ENCODE measurements at places on chromosomes 16 and 17.
A peak's percentile ranks its signal among the peaks of the same experiment; 100 is the strongest.

DNA sequence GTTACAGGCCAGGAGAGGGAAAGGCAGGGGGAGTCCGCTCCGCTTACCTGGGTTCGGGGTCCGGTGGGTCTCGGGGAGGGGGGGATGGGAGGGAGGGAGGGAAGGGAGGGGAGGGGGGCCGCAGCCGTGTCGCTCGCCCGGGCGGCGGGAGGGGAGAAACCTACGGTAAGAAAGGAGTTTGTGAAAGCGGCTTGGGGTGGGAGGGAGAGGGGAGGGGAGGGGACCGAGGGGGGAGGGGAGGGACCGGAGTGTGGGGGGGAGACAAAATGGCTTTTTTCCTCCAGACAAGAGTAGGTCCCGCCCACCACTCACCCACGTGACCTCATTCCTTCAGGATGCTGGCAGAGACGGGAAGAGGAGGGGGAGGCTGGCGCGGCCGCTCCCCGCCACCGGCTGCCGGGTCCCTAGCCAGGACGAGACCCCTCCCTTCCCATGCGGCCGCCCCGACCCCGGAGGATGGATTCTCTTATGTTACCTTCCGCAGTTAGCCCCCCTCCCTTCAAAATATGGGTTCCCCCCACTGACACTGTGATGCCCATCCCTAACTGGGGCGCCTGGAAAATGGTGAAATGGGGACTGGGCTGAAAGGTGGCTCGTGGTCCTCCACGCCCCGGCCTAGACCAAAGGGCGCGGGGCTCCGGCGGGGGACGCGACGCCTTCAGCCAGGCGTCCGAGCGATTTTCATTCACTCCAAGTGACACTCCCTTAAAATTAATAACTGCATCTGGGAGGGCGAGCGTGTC, at the start of gene PCGF2:
Gene PCGF2, minus strand, starts transcription at position 188 of the 743 bp plus-strand sequence. CDS start 7,934 bp downstream, outside the sequence.
- peak; percentile 78 for DNase-seq

GRCh38 chr16:10954903-10955302, 10.5 kb downstream of the CLEC16A start:
- DNase-seq = no peak

- DNase-seq = no peak
These were observed 9.3 kb downstream of the SMCR8 start for GRCh38 chr17:18324140-18325050.

- DNase-seq = no peak
These were observed 232.3 kb downstream of the XYLT1 start for GRCh38 chr16:17238285-17239028.

GRCh38 chr16:14529010-14529669, 100.9 kb downstream of the PARN start:
- DNase-seq = peak; percentile 69

DNA sequence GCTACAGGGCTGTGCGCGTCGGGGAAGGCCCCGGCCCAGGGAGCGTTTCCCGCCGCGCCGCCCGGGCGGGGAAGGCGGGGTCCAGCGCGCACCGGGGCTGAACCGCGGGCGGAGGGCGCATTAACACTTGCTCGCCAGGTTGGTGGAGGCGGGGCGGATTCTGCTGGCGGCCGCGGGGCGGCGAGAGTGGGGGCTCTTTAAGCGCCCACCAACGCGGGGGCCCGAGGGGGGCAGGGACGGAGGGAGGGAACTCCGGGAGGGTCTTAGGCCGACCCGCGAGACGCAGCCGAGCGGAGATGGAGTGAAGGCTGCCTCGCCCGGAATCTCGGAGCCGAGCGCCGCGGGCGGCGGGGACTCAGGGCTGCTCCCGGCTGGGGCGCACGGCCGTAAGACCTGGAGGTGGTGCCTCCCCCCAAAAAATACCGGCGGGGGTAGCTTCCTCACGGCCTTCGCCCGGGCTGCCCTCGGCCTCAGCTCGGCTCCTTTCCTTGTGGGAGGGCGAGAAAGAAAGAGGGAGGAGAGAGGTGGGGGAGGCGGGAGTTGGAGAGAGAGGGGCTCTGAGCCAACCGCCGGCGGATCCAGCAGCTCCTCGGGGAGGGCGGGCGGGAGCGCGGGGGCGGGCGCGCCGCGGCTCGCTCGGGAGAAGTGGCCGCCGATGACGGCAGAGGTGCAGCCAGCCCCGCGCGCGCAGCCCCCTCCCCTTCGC, 415 bp upstream of the FOXF1 start:
- no peak for DNase-seq

DNA sequence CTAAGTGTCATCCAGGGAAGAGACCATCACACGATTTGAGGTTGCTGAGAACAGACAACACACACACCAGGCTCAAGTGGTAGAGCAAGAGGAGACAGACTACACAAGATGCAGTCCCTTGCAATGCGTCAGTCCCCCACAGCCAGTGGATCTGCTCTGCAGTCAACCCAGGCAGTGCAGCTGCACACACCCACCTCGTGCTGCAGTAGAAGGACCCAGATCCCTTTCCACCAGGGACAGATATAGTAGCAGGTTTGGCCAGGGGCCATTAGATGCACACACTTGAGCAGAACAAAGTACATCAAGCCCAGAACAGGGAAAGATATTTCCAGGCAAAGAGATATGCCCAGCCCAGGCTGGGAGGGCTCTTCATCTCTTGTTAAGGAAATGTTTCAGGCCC, 112.9 kb downstream of the GRIN2A start:
- no peak for DNase-seq

GRCh38 chr17:27158382-27158781, 135.5 kb upstream of the WSB1 start:
- DNase-seq = no peak

DNA sequence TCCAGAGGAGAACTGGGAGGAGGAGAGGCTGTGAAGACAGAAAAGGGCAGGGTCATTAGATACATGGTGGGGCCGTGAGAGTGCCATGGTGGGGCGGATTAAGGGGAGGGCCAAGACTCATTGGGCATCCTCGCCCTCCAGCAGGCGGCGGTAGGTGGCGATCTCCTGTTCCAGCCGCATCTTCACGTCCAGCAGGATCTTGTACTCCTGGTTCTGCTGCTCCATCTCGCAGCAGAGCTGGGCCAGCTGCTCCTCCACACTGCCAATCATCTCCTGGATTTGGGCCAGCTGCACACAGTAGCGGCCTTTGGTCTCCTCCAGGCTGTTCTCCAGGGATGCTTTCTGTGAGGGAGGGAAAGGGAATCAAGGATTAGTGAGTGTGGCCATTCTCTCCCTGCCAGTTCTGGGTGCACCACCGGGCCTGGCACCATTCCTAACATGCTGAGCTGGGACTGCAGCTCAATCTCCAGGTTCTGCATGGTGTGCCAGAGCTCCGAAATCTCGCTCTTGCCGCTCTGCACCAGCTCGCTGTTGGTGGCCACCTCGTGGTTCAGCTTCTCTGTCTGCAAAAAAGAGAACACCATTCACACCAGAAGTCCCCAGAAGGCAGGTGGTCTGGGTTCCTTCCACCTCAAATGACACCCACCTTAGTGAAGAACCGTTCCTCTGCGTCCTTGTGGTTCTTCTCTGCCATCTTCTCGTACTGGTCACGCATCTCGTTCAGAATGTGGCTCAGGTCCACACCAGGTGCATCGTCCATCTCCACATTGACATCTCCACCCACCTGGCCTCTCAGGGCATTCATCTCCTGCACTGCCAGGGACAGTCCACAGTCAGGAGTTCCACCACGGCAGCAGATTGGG, 129.0 kb downstream of the CCDC144A start:
- DNase-seq = no peak

DNA sequence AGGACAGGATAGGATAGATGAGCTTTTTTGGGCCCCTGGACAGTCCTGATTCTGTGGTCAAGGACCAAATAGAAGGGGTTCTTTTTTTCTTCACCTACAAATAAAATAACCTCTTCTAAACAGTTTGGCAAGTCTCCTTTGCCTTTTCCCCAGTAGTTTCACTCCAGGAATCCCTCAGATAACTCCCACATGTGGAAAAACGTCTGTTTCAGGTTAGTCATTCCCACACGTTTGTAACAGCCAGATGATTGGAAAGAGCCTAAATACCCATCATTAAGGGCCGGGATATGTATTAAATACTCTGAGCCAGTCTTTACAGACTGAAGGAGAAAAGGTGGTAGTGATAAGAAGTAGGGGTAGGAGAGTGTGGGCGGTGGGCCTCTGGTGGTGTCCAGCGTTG, 58.3 kb downstream of the PLD6 start:
- no peak for DNase-seq

DNA sequence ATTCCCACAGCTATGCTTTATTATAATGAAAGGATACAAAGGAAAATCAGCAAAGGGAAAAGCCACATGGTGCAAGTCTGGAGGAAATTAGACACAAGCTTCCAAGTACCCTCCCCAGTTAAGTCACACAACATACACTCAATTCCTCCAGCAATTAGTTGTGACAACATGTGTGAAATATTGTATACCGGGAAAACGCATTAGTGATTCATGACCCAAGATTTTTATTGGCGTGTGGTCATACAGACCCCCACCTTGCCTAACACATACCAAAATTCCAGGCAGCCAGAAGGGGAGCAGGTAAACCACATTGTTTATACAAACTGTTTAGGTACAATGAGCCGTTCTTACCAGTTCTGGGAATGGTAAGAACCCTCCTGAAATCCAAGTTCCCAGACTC, 160.6 kb downstream of the CYB561 start:
- DNase-seq = no peak

GRCh38 chr16:11651796-11652195, 16.5 kb upstream of the SNN start:
- DNase-seq = no peak

DNA sequence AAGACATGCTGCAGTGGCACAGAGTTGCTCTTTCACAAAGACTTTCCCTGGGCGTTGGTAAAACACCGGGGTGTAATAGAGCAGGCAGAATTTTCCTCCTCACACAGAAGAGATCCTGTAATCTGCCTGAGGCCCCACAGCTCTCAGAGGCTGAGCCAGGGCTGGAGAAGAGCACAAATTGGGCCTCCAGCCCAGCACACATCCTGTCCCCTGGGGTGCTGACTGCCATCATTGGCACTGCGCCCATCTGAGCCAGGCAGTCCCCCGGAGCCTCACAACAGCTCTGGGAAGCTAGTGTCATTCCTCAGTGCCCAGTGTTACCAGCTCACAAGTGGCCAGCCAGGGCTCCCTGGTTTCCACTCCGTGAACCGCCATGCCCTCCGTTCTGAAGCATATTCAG, 119.4 kb downstream of the SOCS1 start:
- DNase-seq = peak; percentile 47

DNA sequence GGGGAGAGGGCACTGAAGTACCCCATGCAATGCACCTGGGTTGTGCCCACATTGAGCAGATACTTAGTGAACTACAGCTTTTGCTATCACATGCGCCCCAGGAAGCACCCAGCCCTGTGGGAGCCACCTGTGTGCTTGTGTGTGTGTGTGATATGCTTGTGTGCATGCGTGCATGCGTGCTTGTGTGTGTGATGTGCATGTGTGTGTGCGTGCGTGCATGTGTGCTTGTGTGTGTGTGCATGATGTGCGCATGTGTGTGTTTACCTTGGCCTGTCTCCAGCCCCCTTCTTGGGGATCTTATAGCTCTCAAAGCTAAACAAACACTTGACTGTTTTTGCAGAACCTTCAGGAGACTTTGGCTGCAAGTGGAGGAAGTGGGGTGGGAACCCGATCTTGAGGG, 841 bp downstream of the C16orf89 start:
- DNase-seq = no peak

GRCh38 chr17:82022310-82022980, at the start of gene CENPX:
Gene CENPX (minus strand): TSS chr17:82022878. CDS start chr17:82022861, 17 bp downstream.
- DNase-seq = no peak

- DNase-seq = no peak
These were observed at the start of gene TGFB1I1 for GRCh38 chr16:31471875-31472708. Gene TGFB1I1 (plus strand): TSS chr16:31472152. CDS start chr16:31472189, 37 bp downstream.

- no peak for DNase-seq
These were observed 146.7 kb downstream of the KCNJ12 start for GRCh38 chr17:21522755-21523336.

GRCh38 chr17:36755586-36755985, 154.2 kb downstream of the MRM1 start:
- DNase-seq = peak; percentile 35

- DNase-seq = peak; percentile 30
These were observed 611 bp upstream of the ANKRD40 start for GRCh38 chr17:50708050-50709000.

DNA sequence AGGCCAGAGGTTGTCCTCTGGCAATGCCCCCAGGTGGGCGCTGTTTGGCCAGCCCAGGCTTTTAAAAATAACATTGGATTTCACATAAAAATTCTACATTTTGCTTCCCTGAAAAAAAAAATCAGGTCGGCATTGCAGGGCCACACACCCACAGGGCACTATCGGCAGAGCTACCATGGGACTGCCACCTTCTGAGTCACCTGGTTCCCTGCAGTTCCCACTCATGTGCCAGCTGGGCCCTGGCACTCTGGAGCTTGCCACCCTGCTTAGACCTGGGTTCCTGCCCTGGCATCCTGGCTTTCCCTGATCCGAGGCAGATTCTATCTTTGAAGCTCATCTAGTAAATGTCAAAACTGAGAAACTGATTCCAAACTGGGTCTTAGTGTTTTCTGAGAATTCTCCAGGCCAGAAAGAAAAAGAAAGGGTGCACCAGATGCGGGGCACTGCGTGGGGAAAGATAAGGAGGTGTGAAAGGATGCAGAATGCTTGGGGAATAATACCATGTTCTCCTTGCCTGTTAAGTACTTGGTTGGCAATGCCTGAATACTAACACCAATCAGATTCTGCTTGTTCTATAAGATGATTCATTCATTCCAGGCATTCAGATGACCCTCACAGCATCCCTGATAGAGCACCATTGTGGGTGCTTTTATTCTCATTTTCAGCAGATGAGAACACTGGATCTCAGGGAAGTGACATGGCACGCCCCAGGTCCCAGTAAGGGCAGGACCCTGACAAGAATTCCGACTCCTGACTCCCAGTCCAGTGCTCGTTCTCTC, 51.8 kb downstream of the RAI1 start:
- DNase-seq = no peak

DNA sequence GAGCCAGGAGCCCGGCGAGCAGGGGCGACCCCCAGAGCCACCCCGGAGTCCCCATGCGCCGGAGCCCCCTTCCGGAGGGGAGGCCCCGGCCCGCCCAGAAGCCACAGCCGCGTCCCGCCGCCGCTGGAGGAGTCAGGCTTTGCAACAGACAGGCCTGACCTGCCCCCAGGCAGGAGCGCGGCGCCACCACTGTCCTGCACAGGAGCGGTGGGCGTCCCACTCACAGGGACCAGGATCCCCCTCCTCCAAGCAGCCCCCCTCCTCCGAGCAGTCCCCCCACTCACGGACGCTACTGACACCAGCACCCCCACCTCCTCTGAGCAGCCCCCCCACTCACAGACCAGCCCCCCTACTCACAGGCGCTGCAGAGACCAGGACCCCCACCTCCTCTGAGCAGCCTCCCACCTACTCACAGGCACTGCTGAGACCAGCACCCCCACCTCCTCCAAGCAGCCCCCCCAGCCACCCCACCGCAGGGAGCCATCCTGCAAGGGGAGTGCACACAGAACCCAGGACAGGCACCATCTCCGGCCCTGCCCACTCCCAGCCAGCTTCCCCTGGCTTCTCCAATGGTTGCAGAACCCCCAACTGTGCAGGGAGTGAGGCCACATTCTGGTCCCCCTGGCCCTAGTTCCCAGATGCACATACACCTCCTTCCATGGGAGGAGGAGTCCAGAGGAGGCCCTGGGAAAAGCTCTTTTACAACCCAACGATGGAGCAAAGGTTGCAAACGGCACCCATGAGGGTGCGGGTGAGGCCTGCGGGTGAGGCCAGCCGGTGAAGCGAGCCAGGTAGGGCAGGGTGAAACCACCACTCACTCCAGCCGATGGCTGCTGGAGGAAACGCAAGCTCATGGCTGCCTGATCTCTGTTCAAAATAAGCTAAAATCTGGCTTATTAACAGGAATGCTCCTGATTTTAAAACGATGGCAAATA, 69.9 kb downstream of the ABR start:
- DNase-seq = no peak
